ENCODE measurements at places on chromosomes 6 and 20. TPM values are rescaled to one million over a fixed set of nuclear protein-coding genes. Genes with fewer than 3 reads are reported as not detected.

Gene RAB44
- 0.12 TPM for polyA plus RNA-seq

Gene ULBP3
- polyA plus RNA-seq = 4.6 TPM

- no peaks in the 10 kb centered on the region for H3K27me3 ChIP-seq
- no peak overlapping the region for H3K27ac ChIP-seq
- H3K4me1 ChIP-seq = no peaks in the 10 kb centered on the region
Measured at GRCh38 chr6:169407325-169407724, 153.7 kb upstream of the THBS2 start.

Gene AK9
- 1.1 TPM for polyA plus RNA-seq

Gene IRF4
- polyA plus RNA-seq = not detected

- peaks cover 24% of the 10 kb centered on the region for H3K27me3 ChIP-seq
- H3K36me3 ChIP-seq = no peaks in the 10 kb centered on the region
- H3K4me1 ChIP-seq = no peaks in the 10 kb centered on the region
- H3K4me3 ChIP-seq = no peak overlapping the region
Measured at GRCh38 chr6:125357515-125358256, 55.9 kb upstream of the HDDC2 start.

DNA sequence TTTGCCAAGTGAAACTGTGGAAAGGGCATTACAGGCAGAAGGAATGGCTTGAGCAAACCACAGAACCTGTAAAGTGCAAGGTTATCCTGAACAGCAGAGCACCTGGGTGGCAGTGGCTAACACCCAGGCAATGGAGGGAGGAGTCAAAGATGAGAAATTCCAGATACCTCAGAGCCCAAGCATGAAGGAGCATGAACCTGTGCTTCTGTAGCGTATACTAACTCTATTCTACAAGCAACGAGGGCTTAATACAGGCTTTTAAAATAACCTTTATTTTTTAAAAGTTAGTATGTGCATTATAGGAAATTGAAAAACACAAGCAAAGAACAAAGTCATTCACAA, 77.0 kb downstream of the CNBD2 start:
- peaks cover 3% of the 10 kb centered on the region for H3K36me3 ChIP-seq
- no peak for DNase-seq
- H3K4me3 ChIP-seq = no peak overlapping the region
- H3K27ac ChIP-seq = no peak overlapping the region

DNA sequence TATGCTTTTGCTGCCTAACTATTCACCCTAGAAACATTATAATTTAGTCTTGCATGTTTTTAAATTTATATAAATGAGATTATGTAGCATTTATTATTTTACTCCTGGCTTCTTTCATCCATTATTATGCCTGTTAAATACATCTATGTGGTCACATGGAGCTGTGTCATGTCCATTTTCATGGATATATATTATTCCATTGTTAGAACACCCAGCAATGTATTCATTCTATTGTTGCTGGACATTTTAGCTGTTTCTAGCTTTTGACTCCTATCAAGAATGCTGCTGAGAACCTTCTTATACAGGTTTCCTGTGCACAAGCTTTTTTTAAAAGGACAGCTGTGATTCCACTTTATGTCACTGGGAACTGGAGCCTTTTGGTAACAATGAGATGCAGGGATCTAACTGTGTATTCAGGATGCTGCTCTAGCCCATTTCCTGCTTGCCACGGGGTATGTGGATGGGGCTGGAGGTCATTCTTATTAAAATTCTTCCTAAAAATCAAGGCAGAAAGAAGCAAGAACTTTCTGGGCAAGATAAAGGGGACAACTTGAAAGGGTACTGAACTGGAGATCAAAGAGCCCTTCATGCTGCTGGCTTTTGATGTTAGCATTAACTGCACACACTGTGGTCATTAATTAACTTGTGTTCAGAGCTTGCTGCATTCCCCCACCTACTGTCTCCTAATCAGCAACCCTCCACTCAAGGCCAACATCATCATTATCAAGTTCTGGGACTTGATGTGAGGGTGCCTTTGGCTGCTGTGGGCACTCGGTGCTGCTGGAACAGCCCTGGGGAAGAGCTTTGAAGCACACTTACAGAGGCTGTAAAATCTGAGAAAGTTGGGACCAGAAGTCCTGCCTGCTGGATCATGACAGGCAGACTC, 96.6 kb upstream of the AKIRIN2 start:
- no peaks in the 10 kb centered on the region for H3K36me3 ChIP-seq
- H3K4me1 ChIP-seq = no peaks in the 10 kb centered on the region
- H3K27ac ChIP-seq = no peak overlapping the region
- no peak for DNase-seq
- no peaks in the 10 kb centered on the region for H3K27me3 ChIP-seq
- H3K4me3 ChIP-seq = no peak overlapping the region

Gene KIZ
- 5.5 TPM for polyA plus RNA-seq

Gene MDC1
- polyA plus RNA-seq = 5.9 TPM

Gene CCN5
- polyA plus RNA-seq = 0.05 TPM

Gene HSD17B8
- 37.5 TPM for polyA plus RNA-seq

GRCh38 chr6:78101387-78101786, 448.5 kb downstream of the MEI4 start:
- no peaks in the 10 kb centered on the region for H3K4me1 ChIP-seq
- no peak overlapping the region for H3K27ac ChIP-seq
- no peaks in the 10 kb centered on the region for H3K27me3 ChIP-seq

All from SK-N-SH (cell line).